Effector CD4-positive, alpha-beta T cell (primary cell): ENCODE measurements at places on chromosomes 2 and 18.

- DNase-seq: no peak
Measured at GRCh38 chr2:218605432-218605831, 2.3 kb upstream of the PLCD4 start.

- no peak for DNase-seq
Measured at GRCh38 chr2:188318161-188318749, 26.6 kb downstream of the GULP1 start.

- peak; percentile 8 for DNase-seq
Measured at GRCh38 chr2:230575642-230576324, 136.9 kb upstream of the CAB39 start.

DNA sequence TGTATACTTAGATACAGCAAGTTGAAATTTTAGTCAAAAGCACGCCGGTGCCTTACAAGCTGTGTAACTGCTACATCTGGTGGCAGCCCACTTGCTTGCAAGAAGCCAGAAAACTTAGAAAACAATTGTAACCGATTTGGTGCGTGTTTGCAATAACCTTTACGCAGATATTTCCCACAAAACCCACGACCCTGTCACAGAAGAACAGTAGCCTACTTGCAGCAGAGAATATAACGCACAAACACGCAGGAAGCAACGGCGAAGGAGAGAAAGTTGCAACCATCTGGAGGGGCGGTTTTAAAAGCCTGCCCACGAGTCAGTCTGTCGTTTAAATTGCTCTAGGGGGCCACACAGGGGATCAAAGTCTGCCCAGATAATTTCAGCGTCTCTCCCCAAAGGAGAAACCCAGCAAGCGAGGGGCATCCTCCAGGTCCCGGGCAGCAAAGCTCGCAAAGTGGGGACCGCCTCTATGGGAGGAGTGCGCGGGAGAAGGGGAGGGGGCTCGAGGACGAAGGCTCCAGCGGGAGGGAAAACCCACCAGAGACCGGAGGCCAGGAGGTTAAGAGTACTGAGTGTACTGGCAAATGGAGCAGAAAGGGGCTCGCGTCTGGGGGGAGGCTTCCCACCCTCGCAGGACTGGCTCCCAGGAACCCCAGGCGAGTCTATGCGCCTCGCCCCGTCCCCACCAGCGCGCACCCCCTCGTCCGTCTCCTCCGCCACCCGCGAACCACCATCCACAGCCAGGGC lies 1.1 kb downstream of the TLK1 start:
- peak; percentile 48 for DNase-seq

DNA sequence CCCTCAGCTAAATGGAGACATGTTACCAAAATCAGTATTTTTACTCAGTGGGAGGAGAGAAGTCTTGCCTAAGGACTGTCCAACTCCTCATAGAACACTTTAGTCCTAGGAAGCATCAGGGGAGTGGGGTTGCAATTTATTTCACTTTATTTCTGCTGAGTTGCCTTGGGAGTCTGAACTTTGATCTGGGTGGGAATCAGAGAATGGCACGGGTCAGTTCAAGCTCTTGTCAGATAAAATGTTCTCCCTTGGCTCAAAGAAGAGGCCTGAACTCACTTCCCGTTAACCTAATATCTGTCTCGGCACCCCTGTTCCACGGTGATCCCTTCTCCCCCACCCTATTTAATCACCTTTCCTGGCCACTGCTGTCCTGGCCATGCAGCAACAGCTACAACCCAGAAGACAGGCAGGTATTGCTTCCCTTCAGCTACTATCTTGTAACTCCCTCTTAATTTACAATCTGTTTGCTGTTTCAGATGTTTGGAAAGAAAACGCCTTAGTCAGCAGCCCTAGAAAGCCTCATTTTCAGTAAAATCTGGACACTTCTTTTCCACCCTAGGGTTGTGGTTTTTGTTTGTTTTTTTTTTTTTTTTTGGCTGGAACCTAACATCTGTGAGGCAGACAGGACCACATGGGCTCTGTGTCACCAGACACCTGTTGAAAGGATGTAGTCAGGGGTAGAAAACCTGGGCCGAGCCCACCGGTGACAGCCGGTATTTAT lies 52.5 kb downstream of the SERTAD2 start:
- DNase-seq: no peak

- no peak for DNase-seq
Measured at GRCh38 chr2:226828191-226828590, 7.7 kb upstream of the RHBDD1 start.
